ENCODE measurements at places on chromosomes 2 and 18.
A peak's percentile ranks its signal among the peaks of the same experiment; 100 is the strongest.

DNA sequence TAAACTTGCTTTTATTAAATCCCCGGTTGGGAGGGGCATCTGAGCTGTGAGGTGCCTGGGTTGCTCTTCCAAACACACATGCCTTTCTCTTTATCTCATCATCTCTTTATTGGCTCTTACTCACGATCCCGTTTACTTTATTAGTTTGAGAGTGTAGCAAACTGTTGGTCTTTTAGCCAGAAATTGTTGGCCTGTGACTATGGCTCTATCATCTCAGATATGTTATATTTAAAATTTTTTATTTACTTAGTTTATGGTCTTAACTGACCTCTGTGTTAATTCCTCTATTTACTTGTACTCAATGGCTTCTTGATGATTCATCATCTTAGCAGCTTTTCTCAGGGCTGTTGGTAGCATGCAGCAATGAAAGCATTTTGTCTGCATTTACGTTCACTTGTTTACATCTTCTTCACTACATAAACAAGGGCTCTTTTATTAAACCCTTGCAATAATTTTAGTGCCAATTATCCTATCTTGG lies 408.4 kb downstream of the HRH4 start:
- DNase-seq: no peak

- DNase-seq: no peak
Measured at GRCh38 chr18:364256-364826, 96.5 kb upstream of the THOC1 start.

DNA sequence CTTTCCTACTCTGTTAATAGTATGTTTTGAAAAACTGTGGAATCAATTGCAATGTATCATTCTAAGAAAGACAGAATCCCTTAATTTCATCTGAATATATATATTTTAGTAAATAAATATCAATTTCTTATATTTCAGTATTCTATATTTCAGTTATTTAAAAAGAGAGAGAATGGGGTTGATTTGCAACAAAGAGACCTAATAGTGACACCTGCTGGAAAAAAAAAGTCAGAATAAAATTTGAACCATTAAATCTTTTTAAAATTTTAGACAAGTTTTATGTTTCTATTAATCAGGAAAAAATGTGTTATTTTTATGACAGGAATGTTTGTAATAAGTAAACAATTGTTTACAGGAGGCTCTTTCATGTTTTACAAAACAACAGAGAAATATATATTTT lies 20.7 kb upstream of the CCNT2 start:
- DNase-seq: no peak

DNA sequence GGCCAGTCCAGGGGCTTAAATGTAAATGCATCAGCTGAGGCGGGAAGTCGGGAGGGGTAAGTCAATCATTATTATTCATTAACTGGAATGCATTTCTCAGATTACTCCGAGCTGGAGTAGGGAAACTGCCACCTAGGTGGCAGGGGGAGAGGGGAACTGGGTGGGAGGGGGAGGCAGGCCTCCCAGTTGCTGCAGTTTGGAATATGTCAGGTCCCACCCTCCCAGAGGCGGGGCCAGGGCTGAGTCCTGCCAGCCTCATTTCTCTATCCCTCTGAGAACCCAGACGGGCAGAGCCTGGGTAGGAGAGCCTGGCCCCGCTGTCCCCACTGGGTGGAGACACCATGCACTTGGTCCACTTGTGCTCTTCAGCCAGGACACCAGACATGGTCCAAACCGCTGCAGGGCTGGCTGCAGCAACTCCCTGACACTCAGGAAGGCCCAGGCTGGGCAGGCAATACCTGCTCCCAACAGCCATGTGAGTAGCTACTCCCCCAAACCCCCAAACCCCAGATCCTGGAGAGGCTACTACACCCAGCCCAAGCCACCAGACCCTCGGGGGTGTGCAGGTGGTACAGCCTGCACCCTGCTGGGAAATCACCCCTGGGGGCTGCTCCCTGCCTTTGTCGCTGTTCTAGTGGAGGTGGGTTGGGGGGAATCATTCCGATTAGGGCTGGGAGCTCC lies at the start of gene GPBAR1:
Gene GPBAR1, plus strand, starts transcription at position 274 of the 681 bp plus-strand sequence. CDS start 1,710 bp downstream, outside the sequence.
- no peak for DNase-seq

- DNase-seq: no peak
Measured at GRCh38 chr18:34085140-34085739, 139.5 kb downstream of the NOL4 start.

DNA sequence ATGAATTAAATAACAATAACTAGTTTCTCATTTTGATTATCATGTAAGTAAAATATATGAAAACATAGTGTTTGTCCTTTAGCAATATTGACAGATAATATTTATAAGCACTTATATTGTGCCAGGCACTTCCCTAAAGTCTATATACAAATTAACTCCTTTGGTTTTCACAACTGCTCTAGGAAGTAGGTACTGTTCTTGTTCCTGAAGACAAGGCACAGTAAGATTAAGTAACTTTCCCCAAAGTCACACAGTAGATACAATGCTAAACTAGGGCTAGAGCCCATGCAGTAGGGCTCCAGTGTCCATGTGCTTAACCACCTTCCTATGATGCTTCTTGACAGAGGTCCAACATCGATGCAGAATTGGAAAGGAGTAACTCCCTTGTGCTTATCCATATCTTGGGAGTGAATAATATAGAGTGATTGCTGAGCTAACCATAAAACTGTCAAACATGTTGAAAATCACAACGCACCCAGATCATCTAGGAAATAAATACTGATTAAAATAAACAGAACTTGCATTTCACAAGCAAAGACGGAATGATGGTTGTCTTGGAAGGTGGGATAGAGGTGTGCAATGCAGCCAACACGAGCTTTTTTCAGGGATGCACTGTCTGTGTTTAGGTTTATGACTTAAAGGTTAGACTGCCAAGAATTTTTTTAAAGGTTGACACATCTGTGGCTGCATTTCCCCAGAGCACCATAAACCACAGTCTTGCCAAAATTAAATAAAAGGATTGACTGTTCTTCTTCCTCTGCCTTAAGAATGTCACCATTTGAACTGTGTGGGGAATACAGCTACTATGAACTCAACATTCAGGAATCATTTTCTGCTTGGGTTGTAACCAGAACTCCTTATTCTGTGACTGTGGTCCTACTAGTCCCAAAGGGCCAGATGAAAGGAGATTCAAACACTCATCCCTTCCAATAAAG lies 80.8 kb downstream of the ANKRD44 start:
- DNase-seq: no peak

- no peak for DNase-seq
Measured at GRCh38 chr18:9612977-9613376, 1.4 kb downstream of the PPP4R1 start.

GRCh38 chr18:41237317-41237716 lies 717.7 kb upstream of the PIK3C3 start:
- no peak for DNase-seq

DNA sequence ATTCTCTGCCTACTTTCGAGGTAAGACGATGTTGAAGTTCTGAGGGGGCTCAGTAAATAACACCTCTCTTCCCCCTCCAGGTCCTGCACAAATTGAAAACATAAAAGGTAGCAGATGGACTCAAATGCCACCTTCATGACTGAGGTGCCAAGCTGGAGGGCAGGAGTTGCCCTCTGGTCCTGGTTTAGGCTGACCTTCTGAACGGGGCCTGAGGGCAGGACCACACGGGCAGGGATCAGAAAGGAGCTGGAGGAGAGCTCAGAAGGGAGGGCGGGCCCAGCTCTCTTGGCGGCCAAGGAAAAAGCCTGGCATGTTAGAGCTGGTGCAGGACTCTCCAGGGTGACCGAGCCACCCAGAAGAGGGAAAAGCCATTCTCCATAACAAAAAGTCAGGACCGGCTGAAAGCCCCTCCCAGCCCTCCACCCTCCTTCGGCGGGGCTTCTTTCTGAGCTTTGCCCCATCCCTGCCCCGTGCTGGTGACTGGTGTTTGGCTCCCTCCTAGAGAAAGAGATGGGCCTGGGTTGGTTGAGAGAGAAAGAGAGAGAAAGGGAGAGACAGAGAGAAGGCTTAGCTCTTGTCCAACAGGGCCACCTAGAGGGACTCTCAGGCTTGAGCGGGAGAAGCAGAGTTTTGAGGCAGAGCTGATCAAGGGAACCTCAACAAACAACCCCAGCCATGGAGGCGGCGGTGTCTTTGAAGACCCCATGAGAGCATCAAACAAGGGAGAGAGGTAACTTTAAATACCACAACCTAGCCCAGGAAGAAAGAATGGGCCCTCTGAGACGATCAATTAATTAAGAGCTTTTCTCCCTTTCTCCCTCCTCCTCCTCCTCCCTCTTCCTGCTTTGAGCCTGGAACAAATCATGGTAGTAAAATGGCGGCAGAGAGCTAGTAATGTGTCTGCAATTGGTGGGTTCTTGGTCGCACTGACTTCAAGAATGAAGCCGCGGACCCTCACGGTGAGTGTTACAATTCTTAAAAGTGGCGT lies 50.8 kb downstream of the WIPF1 start:
- DNase-seq: no peak

DNA sequence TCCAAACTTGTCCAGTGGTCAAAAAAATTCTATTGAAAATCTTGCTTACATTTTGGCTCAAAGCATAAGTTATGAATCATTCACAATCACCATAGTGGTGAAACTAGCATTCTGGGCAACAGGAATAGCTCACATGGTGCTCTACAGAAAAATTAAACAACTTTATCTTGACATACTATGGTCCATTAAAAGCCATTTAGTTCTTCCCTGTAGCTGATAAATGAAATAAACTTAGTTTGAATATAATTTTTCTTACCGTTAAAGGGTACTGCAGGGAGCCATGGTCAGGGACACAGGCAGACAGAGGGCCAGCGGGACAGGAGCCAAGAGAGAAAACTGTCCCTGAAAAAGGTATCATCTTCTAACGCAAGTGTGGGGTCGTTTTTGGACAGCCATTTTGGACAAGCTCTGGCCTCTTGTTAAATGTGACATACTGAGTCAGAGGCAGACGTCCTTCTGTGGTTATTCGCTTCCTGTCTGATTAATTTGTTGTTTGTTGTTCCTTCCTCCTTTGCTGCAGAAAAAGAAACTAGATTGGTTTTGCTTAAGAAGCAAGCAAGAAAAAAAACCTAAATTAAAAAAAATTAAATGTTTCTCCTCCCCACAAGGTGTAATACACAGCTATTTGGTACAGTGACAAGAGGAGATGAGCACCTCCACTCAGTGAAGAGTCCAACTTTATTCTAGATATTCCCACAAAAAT lies at the start of gene WIPF1:
Gene WIPF1, minus strand, starts transcription at position 460 of the 703 bp plus-strand sequence. CDS start 12,231 bp downstream, outside the sequence.
- peak; percentile 18 for DNase-seq
